ENCODE measurements at places on chromosomes 3 and 15.

DNA sequence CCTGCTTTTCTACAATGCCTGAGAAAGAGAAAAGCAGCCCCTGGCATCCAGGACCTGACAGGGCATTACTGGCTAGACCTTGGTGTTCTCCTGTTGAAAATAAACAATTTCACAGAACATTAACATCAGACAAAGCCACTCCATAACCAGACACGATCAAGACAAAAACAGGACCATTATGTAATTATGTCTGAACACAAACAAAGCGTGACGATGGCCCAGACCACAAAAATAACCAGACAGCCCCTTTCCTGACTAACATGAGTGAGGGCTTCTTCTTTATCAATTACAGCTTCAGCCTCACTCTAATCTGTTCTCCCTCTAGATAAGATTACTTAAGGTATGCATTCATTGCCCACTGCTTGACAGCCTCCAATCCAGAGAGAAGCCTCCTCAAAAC, 172.7 kb upstream of the LMCD1 start:
- no peak for DNase-seq

DNA sequence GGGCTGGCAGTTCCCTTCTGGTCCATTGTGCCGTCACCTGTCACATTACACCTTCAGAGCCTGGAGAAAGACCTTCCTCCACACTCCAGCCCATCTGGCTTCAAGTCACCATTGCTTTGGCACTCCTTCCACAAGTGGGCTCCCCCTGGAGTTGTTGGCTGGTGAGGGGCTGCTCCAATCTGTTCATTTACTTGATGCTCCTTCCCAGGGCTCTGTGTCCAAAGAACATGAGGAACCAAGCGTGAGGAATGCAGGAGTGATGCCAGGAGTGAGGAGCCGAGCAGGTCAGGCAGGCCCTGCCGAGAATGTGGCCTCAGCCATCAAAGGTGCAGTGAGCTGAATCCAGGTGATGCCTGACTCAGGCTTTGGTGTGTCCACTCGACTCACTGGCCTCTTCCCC, 57.2 kb downstream of the OXNAD1 start:
- no peak for DNase-seq

DNA sequence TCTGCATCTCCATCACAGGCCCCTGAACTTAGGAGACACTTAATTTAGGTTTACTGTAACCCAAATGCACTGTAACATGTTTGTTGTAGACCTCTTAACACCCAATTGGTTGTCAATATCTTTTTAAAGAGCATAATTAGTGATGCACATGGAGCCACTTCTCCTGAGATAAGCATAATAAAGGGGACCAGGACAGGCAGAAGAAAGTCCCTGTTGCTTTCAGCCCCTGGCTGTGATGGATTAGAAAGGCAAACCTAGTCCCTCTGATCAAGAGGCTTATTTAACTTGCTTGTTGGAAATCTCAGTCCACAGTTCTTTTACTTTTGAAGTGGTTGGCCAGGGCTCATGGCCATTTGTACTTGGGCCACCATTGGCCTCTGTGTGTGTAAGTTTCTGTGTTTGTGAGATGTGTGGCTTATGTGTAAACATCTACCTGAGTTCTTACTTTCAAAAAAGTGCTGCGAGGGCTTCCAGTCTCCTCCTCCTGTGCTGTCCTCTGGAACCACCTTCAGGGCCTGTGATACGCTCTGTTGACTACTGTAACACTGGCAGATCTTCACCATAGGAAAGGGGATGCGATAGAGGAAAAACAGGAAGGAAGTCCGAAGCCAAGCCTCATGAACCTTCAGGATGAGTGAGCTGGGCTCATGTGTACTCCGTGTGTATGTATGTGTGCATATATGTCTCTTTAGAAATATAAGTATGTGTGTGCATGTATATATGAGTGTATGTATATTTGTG, 136.2 kb downstream of the EPHB1 start:
- DNase-seq: no peak

- DNase-seq: no peak
These were observed 72.7 kb downstream of the DNAJB8 start for GRCh38 chr3:128394033-128394432.

- DNase-seq: no peak
These were observed 79.8 kb downstream of the ADAMTSL3 start for GRCh38 chr15:83733691-83734090.

DNA sequence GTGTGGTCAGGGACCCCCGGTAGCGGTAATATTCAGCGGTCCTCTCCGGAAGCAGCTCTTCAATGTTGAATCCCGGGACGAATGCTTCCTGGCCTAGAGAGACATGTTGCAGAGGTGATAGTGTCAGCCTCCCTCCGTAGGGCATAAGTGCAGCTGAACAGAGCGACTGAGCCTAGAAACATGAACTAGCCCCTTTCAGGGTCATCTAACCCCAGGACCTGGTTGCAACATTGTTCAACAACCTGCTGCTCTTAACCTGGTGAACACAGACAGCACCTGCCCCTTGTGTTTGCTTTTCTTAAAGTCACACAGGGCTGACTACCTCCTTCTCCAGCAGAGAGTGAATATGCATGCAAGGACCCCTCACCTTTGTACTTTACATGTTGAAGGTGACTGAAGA, 41.3 kb downstream of the CA12 start:
- DNase-seq: no peak

GRCh38 chr3:101146946-101147345, 153.7 kb upstream of the ABI3BP start:
- DNase-seq: no peak

GRCh38 chr3:111496894-111497559, 45.0 kb upstream of the CD96 start:
- DNase-seq: no peak

DNA sequence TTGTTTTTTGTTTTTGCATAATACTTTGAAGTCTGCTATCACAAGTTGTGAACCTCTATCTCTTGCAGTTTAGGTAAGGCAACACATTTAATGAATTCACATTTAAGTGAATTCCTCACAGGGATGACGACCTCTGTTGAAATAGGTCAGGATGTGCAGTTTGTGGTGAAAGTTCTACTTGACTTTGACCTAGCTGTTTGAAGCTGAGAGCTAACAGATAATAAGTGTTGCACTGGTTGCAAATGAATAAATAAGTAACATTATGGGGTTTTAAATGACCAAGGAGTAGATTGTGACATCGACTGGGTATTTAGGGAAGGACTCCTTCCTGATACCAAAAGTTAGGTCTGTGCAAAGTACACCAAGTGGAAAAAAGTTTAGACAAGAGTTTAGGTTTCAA, 23.9 kb downstream of the NIT2 start:
- no peak for DNase-seq

DNA sequence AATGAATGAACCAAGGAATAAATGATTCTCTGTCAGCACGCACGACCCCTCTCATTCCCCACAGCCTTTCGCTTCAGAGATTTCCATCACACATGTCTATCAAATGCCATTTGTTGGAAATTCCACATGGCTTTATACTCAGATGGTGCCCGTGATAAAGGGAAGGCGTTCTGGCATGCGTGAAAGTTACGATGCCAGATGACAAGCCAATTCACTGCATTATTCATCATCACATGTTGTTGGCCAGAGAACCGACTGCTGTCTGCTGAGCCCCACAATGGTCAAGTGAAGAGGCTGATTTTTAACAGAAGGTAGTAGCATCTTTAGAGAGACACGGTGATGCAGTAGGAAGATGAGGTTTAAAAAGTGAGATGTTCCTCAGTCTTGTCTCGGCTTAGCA, 74.1 kb upstream of the FRMD4B start:
- no peak for DNase-seq

DNA sequence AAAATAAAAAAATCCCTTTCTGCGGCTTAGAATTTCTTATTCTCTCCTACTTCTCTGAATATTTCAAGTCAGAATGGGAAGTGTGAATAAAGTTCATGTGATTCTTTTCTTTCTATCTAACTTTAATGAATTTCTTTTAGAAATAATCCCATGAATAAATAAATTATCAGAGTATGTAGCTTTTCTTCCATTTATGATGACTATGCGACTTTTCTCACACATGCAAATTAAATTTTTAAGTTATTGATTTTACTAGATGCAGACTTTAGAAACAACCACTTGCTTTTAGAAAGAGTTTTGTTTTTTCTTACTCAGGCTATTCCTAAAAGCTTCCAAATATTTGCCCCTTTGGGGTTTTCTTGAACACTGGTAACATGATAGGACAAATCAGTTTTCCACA, 477.7 kb upstream of the AGTR1 start:
- no peak for DNase-seq

DNA sequence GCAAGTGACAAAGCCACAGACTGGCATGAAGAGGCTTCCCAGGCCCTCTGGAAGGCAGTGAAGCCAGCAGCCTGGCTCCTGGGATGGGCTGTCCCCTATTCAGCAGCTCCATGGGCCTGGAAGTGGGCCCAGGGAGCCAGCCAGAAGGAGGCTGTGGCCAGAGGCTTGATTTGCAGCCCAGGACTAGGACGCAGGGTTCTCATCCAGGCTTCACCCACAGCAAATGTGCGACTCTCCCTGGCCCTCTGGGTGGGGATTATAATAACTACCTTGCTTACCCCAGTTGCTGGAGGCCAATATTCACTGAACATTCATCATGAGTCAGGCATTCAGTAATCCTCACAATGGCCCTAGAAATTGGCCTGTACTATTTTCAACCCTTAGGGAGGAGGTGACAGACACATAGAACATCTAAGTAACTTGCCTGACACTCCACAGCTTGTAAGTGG, 24.6 kb upstream of the SRP14 start:
- no peak for DNase-seq

- no peak for DNase-seq
These were observed 751 bp upstream of the DCLK3 start for GRCh38 chr3:36765104-36765503.

DNA sequence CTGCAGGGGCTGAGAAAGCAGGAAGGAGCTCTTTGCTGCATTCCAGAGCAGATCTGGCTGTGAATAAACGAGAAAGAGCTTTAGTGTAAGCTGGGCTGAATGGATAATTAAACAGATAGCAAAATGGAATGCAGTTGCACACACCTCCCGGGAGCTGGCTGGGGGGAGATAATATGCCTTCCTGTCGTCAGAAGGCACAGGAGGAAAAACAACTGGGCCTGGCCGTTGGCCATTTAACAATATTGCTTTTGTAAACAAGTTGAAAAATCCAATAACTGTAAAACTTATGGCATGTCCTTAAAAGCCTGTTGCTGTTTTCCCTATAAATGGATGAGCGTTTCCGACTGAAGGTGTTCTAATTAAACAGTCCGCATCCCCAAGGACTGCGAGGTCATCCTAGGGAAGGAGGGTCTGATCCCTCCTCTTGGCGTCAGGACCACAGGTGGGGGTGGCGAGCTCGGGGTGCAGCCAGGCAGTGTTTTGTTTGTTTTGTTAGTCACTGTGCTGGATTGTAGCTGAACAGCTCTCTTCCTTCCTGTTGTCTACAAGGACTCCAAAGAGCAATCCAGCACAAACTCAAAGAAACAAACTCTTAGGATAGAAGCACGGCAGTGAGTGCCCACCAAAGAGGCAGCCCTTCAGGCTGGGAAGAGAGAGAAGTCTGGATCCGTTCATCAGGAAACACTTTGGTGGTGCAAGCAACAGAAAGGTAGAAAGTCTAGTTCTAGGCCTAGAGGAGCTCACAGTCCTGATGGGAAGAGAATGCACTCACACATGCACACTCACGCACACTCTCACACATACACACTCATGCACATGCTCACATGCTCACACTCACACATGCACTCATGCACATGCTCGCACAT, 133.4 kb upstream of the SMAD3 start:
- DNase-seq: no peak

GRCh38 chr15:101565377-101565776, 75.9 kb upstream of the PCSK6 start:
- no peak for DNase-seq
